ENCODE measurements at places on chromosomes 5 and 9.

DNA sequence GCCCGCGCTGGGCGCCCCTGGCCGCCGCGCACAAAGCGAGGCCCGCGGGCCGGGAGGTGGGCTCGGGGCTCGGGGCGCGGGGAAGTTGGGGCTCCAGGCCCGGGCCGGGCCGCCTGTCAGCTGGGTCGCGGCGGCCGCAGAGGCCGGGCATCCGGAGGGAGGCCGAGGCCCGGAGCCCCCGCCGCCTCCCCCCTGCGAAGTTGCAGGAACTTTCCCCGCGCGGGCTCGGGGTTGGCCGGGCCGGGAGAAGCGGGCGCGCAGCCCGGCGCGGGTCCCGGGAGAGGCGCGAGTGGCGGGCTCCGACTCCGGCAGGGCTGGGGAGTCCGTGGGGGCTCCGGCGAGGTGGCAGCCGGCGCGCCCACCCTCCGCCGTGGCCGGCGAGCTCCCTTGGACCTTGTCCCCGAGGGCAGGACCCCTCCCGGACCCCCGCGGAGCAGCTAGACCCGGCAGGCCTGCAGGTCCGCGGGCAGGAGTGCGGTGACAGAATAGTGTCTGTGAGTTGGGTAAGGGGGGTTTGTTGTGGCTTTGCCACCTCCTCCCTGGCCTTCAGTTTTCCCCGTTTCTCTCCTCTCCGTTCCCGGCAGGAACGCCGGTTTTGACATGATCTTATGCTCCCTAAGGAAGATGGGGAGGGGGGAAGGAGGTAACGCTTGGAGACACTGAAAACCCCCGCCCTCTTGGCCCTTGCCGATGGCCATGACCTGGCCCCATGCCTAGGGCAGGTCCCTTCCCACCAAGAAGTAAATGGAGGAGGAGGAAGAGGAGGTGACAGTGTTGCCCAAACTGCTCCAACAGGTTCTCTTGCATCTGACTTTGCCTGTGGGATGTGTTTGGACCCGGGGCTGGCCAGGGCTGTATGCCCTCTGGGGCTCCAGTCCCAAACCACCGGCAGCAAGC, 942 bp downstream of the PHF2 start:
- no peak for DNase-seq

DNA sequence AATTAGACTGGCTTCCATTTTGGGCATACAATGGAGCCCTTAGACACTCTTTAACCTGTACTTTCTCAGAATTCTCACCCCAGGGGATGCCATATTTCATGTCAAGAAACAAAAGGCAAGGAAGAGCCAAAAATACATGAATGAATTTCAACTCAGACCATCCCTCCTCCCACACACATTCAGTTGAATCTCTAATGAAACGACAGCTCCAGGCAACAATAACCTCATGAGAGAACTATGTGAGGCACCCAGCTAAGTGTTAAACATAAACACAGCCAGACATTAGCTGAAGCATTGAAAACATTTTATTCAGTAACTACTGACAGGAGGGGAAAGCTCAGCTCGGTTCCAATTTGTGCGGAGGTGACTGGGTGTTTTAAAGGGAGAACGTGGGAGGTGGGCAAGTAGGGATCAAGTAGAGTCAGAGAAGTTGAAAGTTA, 1359.1 kb upstream of the CDH9 start:
- peak; percentile 31 for DNase-seq

DNA sequence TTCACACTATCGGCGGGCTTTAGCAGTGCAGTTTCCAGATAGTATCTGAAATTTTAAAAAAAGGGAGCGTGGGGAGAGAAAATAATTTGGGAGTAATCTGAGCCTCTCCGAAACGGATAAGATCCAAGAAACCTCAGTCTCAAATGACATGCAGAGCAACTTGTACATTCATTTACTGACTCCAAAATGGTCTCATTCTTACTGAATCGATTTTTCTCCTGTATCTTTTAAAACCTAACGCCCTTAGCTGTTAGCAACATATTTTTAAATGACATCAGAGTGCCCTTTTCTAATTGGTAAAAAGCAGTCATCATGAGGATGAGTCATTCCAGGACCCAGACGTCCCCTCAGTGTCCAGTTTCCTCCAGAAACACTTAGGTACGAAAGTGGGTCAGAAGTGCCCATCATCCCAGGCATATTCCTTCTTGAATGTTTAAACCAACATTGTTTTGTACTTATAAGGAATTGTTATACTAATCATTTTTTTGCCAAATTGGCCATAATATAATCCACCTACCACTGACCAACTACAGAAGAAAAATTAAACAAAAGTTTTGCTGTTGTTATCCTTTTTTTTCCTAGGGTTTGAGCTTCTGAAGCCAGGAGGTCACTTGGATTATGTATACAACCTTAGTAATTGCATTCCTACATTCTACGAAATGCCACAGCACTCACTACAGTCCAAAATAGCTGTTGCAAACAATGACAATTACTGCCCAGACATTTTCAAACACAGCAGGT, 354.4 kb downstream of the ADAMTS6 start:
- DNase-seq, result no peak

- no peak for DNase-seq
Measured at GRCh38 chr9:137445930-137446431, 4.8 kb upstream of the ENTPD8 start.
